ENCODE measurements at places on chromosomes 4 and X. TPM values are rescaled to one million over a fixed set of nuclear protein-coding genes. Genes with fewer than 3 reads are reported as not detected.

GRCh38 chr4:182893047-182893446 lies 24.1 kb downstream of the DCTD start:
- H3K4me1 ChIP-seq: no peaks in the 10 kb centered on the region
- no peaks in the 10 kb centered on the region for H3K27me3 ChIP-seq
- no peak overlapping the region for H3K27ac ChIP-seq
- H3K36me3 ChIP-seq: peaks cover 80% of the 10 kb centered on the region
- H3K4me3 ChIP-seq: no peak overlapping the region

DNA sequence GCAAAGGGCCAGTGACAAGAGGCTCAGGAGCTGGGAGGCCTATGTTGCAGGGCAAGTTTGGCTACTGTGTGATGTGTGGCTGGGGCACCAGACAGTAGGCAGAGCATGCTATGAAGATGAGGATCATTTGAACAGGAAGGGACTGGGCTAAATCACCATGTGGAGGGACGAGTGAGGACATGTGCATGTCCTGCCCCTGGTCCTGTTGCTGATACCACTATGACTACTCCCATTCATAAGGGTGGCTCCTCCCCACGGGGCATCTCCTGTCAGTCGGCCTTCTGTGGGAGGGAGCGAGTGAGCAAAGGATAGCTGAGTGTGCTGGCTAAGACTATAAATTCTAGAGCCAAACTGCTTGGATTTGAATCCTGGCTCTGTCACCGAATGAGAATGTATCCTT lies 139.2 kb downstream of the TMEM164 start:
- no peaks in the 10 kb centered on the region for H3K36me3 ChIP-seq
- no peak overlapping the region for H3K4me3 ChIP-seq
- peak overlapping the region; percentile 30 for H3K27ac ChIP-seq
- no peak for DNase-seq
- H3K27me3 ChIP-seq: no peaks in the 10 kb centered on the region

- H3K27me3 ChIP-seq: no peaks in the 10 kb centered on the region
- no peak for DNase-seq
- no peaks in the 10 kb centered on the region for H3K36me3 ChIP-seq
- H3K27ac ChIP-seq: no peak overlapping the region
Measured at GRCh38 chrX:109384699-109385098, 97.2 kb downstream of the GUCY2F start.

DNA sequence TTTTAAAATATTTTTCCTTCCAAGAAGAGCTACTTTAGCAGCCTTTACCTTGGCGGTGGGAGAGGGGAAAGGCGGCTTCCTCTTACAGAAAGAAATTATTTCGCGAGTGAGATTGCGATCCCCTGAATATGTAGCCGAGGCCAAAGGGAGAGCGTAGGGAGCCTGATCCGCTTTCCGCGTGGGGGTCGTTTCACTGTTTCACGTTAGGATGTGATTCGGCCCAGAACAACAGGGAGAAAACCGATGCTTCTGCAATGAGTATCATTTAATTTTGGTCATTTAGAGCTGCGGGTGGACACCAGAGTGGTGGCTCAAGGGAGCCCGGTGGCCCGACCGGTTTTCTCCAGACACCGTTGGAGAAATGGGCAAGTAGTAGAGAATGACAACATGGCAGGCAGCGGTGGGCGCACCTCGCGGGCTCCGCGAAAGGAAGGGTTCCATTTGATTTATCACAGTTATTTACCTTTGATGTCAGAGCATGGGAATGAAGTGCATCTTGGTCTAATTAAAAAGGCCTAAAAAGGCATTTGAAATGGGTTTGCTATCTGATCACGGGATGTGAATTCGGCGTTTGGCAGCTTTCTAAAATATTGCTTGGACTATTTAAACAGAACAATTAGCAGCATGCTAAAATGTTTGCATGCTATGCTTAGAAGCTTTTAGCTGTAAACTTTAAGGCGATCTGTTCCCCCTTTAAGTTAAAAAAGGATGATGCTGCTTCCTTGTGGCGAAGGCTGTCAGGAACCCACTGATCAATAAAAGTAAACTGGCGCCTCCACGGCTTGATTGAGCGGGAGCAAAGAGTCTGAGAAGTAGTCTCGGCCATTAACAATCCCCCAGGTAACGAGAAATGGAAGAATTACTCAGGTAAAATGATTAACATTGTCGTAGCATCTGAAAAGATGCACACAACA lies 2.0 kb upstream of the PCDH19 start:
- H3K27ac ChIP-seq: no peak overlapping the region
- H3K36me3 ChIP-seq: no peaks in the 10 kb centered on the region
- H3K4me3 ChIP-seq: no peak overlapping the region
- peaks cover 3% of the 10 kb centered on the region for H3K4me1 ChIP-seq
- peaks cover 41% of the 10 kb centered on the region for H3K27me3 ChIP-seq

GRCh38 chrX:152074163-152074562 lies 64.2 kb downstream of the MAGEA10 start:
- H3K4me1 ChIP-seq: no peaks in the 10 kb centered on the region
- no peak overlapping the region for H3K4me3 ChIP-seq
- no peak overlapping the region for H3K27ac ChIP-seq
- DNase-seq: no peak

DNA sequence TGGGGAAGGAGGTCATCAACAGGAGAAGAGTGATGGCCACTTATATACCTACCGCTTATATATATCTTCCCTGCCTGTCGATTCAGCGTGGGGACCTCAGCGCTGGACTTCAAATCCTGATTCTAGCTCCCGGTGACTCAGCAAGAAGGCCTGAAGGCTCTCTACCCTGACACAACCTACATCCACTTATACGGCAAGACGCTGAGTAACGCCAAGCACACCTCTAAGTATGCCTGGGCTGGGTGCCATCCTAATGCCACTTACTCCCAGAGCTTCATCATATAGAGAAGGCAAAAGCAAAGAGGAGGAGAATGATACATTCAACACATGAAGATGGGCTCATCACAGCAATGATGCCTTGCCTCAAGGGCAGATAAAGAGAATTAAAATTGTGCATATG lies 198.3 kb downstream of the CHIC2 start:
- no peak for DNase-seq
- no peak overlapping the region for H3K27ac ChIP-seq
- no peaks in the 10 kb centered on the region for H3K27me3 ChIP-seq
- H3K4me1 ChIP-seq: no peaks in the 10 kb centered on the region

P2RY8 gene
- 27.5 TPM for total RNA-seq

DNA sequence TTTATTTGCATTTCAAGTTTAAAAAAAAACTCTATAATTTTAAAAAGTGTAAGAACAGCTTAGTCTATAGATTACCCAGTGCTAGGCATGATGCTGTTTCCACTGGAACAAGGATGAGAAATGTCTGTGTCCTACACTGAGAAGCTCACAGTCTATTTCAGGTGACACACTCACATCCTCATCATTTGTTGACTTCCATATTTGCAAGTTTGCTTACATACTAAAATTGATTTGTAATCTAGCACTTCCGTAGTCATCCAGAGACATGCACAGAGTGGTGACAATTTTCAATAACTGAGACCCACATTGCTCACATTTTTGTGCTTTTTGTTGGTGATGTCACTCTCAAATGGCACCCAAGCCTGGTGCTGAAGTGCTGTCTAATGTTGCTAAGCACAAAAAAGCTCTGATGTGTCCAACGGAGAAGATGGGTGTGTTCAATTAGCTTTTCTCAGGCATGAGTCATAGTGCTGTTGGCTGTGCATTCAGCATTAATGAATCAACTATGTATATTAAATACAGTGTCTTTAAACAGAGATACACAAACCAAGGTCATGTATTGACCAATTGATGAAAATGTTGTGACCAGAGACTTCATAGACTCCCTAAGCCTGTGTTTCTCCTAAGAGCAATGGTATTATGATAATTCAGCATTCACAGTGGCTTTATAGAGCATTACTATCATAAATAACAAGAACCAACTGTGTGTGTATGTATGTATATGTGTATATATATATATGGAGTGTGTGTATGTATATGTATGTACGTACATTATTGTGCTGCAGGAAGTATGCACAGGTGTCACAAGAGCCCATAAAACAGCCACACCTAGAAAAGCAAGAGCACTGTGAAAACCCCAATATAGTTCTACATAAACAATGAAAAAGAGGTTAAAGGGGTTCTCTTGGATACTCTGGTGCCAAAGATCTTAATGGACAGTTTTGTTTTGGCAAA lies 31.2 kb upstream of the VCX3B start:
- no peak overlapping the region for H3K27ac ChIP-seq
- H3K4me3 ChIP-seq: no peak overlapping the region

DNA sequence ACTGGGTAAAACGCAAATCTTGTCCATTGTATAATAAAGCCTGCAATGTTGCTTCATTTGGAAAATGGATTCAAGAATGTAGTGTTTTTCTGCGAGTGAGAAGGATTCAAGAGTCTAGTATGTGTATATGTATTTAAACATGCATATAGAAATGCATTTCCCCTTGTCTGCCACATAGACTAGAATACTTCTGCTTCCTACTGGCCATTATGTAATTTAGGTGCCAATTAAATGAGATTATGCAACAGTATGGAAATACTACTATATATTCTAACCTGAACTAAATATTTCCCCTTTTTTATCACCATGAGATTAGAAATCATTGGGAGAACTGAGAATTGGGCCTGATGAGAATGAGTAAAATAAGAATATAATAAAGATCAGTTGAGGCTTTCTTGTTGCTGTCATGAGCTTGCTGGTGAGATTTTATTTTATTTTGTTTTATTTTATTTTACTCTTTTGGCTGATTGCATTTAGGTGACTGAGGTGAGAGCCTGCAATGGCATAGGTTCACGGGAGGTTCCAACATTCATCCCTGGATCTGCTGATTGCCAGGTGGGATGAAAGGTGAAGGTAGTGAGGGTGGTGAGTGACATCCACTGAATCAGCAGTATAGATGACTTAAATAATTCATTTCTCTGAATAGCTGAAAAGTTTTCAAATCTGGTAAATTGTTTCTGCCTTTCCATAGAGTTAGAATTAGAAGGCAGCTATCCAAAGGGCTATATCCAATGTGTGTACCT lies 95.6 kb upstream of the SLC4A4 start:
- H3K27me3 ChIP-seq: no peaks in the 10 kb centered on the region
- no peak overlapping the region for H3K4me3 ChIP-seq
- no peak overlapping the region for H3K27ac ChIP-seq
- no peaks in the 10 kb centered on the region for H3K4me1 ChIP-seq

- H3K4me3 ChIP-seq: no peak overlapping the region
- H3K4me1 ChIP-seq: no peaks in the 10 kb centered on the region
- H3K36me3 ChIP-seq: no peaks in the 10 kb centered on the region
Measured at GRCh38 chr4:121321466-121321865, 59.4 kb downstream of the QRFPR start.

GRCh38 chrX:65463550-65463949 lies 71.0 kb downstream of the LAS1L start:
- DNase-seq: no peak
- no peaks in the 10 kb centered on the region for H3K27me3 ChIP-seq
- no peaks in the 10 kb centered on the region for H3K36me3 ChIP-seq
- no peaks in the 10 kb centered on the region for H3K4me1 ChIP-seq

- peaks cover 40% of the 10 kb centered on the region for H3K4me1 ChIP-seq
- DNase-seq: no peak
- H3K27me3 ChIP-seq: no peaks in the 10 kb centered on the region
- H3K4me3 ChIP-seq: no peak overlapping the region
- peak overlapping the region; percentile 35 for H3K27ac ChIP-seq
- peaks cover 11% of the 10 kb centered on the region for H3K36me3 ChIP-seq
Measured at GRCh38 chr4:87103086-87103485, 117.3 kb downstream of the KLHL8 start.

GRCh38 chrX:74449937-74450330 lies 28.6 kb downstream of the SLC16A2 start:
- H3K36me3 ChIP-seq: no peaks in the 10 kb centered on the region
- H3K4me3 ChIP-seq: no peak overlapping the region
- DNase-seq: no peak
- no peak overlapping the region for H3K27ac ChIP-seq
- H3K4me1 ChIP-seq: peaks cover 21% of the 10 kb centered on the region

DNA sequence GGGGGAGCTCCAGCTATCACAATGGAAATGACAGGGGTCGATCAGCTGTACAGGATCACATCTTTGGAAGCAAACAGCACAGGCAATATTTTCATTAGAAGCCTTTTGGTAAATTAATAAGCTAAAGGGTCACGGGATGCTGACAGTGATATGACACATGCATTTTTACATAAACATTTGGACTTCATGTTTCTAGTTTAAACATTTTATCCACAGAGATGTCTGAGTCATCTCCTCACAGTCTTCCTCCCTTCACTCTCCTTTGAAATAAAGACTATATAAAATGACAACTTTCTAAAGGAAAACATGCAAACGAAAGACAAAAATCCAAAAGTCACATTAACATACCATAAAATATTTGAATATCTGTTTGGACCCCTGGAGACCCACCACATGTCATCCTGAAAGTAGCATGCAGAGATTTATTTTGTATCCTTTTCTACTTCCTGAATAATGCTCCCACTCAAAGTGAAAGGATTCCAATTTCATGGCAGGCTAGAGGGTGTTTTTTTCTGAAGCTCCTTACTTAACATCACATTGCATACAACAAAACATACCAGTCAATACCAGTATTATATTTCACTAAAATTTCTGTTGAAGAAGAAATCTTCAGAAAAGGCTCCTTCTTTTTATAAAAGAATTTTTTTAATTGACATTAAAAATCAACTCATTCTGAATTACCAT lies 200.1 kb upstream of the PPARGC1A start:
- H3K27ac ChIP-seq: no peak overlapping the region
- H3K36me3 ChIP-seq: no peaks in the 10 kb centered on the region
- H3K4me1 ChIP-seq: no peaks in the 10 kb centered on the region

GAGE1 gene
- not detected for total RNA-seq

DNA sequence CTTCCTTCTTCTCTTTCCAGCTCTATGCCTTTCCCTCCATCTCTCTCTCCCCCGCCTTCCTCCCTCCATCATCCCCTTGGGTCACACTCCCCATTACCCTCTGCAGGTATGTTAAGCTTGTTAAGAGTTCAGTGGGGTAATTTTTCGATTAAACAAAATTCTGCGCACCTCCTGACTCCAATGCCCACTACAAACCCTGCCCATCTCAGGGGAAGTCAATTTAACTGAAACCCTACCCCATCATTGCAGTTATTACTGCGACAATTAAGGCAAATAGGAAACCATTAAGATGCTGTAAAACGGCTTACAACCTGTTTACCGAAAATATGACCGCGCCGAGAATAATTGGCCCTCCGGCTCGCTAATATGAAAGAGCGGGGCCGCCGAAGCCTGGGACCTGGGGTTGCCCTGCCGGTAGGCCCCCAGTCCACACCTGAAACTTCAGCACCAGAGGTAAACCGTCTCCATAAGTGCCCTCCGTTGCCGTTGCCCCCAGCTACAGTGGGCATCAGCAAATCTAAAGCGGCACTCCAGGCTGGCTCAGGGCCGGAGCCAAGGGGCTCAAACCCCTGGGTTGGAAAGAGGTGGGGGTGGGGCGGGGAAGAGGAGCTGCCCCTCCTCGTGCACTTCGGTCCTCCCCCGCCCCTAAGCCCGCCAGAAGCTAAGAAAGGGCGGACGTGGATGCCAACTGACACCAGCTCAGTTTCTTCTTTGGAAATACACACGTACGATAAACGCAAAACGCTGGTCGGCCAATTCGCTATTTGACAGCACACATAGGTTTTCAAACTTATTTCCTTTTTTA lies 4.8 kb downstream of the ARX start:
- H3K4me1 ChIP-seq: peaks cover 10% of the 10 kb centered on the region
- H3K27me3 ChIP-seq: peaks cover 62% of the 10 kb centered on the region
- H3K4me3 ChIP-seq: no peak overlapping the region
- no peak for DNase-seq
- no peaks in the 10 kb centered on the region for H3K36me3 ChIP-seq

GLUD2 gene
- 0.56 TPM for total RNA-seq

- no peaks in the 10 kb centered on the region for H3K36me3 ChIP-seq
- H3K27ac ChIP-seq: peak overlapping the region; percentile 98
- peak; percentile 91 for DNase-seq
- no peaks in the 10 kb centered on the region for H3K27me3 ChIP-seq
- peaks cover 89% of the 10 kb centered on the region for H3K4me1 ChIP-seq
Measured at GRCh38 chr4:140095694-140096482, 58.1 kb downstream of the MAML3 start.

All from activated CD8-positive, alpha-beta T cell treated with anti-CD3 and anti-CD28 coated beads for 36 hours (primary cell).